ENCODE measurements at places on chromosomes 3 and 15. TPM values are rescaled to one million over a fixed set of nuclear protein-coding genes. Genes with fewer than 3 reads are reported as not detected.

DNA sequence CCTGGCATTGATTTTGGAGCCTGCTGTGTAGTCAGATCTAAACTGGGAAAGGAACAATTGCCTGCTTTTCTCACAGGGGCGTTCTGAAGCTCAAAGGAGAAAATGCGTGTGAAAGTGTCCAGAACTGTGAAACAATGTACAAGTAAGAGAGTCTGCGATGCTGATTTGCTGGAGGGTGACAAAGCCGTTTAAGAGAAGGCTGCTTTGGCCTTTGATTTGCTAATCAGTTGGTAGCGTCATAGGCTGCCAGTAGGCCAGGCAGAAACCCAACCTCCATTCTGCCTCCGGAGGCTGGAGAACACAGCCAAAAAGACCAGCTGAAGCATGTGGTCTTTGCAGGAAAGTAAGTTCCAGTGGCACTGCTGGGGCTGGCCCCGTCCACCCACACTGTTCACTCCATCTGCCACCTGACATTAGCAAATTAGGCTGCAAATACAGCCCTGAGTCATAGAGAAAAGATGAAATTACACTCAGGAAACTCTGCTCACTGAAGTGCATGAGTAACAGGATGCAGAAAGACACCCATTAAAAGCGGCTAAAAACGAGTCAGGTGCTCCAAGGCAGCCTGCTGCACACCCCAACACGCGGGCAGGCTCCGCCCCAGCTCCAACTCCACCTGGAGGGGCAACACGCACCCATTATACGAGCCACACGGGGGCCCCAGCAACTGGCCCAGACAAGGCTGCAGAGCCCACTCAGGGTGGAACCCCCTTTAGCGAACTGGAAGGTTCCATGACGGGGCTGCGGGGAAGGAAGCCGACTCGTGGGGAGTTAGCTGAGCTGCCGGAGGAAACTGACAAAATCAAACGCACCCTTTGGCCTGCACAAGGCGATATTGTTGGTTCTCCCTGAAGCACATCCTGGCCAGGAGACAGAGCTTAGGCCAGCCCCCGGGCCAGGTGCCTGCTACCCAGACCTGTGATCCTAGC lies 31.6 kb downstream of the ZDHHC19 start:
- no peaks in the 10 kb centered on the region for H3K36me3 ChIP-seq
- no peak for DNase-seq
- no peak overlapping the region for H3K4me3 ChIP-seq
- H3K27ac ChIP-seq, result no peak overlapping the region
- no peaks in the 10 kb centered on the region for H3K27me3 ChIP-seq

The RTP1 gene
- not detected for total RNA-seq

DNA sequence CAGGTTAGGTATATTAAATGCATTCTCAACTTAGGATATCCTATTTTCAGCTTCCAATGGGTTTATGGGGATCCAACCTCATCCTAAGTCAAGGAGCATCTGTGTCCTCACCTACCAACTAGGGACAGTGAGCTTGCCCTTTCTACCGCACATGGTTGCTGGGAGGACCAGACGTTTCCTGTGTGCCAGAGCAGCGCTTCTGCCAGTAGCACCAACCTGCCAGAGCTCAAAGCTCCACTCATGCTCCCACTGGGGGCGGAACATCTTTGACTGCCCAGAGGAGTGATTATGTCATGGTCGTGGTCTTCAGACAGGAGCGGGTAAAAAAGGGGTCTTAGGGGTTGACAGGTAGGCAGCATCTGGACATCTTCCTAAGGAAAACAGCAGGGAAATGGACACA lies 24.7 kb downstream of the XPC start:
- H3K36me3 ChIP-seq, result no peaks in the 10 kb centered on the region
- no peak for DNase-seq
- no peak overlapping the region for H3K27ac ChIP-seq
- H3K4me1 ChIP-seq, result no peaks in the 10 kb centered on the region

The GPR149 gene
- not detected for total RNA-seq

GRCh38 chr15:81433462-81433861 lies 59.4 kb upstream of the TMC3 start:
- H3K4me1 ChIP-seq, result no peaks in the 10 kb centered on the region
- no peaks in the 10 kb centered on the region for H3K27me3 ChIP-seq
- H3K27ac ChIP-seq, result no peak overlapping the region
- no peak for DNase-seq
- H3K36me3 ChIP-seq, result no peaks in the 10 kb centered on the region
- H3K4me3 ChIP-seq, result no peak overlapping the region

DNA sequence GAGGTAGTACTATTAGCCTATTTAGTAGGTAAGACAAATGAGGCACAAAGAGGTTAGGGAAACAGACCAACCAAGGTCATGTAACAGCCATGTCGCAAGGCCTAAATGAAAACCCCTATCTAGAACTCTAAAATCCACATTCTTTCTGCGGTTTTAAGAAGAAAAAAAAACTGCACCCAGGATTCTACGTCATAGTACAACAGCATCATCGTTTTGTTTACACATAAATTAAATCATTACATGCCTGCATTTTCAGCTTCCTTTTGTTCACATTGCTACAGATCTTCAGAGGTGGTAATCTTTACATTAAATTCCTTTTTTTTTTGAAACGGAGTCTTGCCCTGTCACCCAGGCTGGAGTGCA lies 548 bp upstream of the PSMD6 start:
- peaks cover 5% of the 10 kb centered on the region for H3K4me1 ChIP-seq
- no peak overlapping the region for H3K4me3 ChIP-seq
- no peak overlapping the region for H3K27ac ChIP-seq
- no peaks in the 10 kb centered on the region for H3K27me3 ChIP-seq
- no peaks in the 10 kb centered on the region for H3K36me3 ChIP-seq

DNA sequence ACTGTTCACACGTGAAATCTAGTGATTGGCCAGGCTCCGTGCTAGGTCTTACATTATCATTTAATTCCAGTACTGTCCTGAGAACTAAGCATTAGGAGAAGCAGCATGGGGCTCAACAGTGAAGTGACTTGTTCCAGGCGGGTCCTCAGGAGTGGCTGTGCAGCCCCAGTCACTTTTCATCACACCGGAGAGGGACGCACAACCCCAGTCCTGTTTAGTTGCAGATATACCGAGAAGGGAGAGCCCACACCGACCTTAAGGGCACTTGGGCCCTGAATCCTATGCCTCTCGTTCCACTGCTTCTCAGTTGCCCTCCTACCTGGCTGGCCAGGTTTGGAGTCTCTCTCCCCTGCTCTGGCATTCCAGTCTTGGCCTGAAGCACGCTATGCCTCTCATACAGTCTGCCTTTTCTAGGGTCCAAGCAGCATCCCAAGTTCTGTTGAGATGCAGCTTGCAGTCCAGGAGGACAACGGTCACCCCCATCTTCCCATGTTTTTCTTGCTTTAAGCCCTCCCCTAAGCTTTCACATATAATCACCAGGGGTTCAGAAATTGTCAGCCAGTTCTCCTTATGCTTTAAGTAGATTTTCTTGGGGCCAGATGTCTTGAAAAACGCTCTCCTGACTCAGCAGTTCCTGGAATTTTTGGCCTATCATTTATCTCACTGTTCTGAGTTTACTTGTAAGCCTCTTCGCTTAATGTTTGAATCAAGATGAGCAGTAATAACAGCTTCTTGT lies 10.1 kb downstream of the FAM131A start:
- H3K4me3 ChIP-seq, result no peak overlapping the region
- H3K36me3 ChIP-seq, result no peaks in the 10 kb centered on the region
- H3K27me3 ChIP-seq, result no peaks in the 10 kb centered on the region
- peaks cover 12% of the 10 kb centered on the region for H3K4me1 ChIP-seq
- no peak overlapping the region for H3K27ac ChIP-seq
- no peak for DNase-seq

GRCh38 chr3:79597709-79598108 lies 170.1 kb downstream of the ROBO1 start:
- H3K27me3 ChIP-seq, result no peaks in the 10 kb centered on the region
- H3K4me3 ChIP-seq, result no peak overlapping the region
- H3K36me3 ChIP-seq, result no peaks in the 10 kb centered on the region
- no peak for DNase-seq
- no peaks in the 10 kb centered on the region for H3K4me1 ChIP-seq
- no peak overlapping the region for H3K27ac ChIP-seq

The NSUN3 gene
- 14.9 TPM for total RNA-seq

- H3K36me3 ChIP-seq, result no peaks in the 10 kb centered on the region
- no peak overlapping the region for H3K4me3 ChIP-seq
- no peak for DNase-seq
- H3K4me1 ChIP-seq, result no peaks in the 10 kb centered on the region
- H3K27me3 ChIP-seq, result no peaks in the 10 kb centered on the region
These were observed 287.8 kb downstream of the CHL1 start for GRCh38 chr3:484341-484740.

DNA sequence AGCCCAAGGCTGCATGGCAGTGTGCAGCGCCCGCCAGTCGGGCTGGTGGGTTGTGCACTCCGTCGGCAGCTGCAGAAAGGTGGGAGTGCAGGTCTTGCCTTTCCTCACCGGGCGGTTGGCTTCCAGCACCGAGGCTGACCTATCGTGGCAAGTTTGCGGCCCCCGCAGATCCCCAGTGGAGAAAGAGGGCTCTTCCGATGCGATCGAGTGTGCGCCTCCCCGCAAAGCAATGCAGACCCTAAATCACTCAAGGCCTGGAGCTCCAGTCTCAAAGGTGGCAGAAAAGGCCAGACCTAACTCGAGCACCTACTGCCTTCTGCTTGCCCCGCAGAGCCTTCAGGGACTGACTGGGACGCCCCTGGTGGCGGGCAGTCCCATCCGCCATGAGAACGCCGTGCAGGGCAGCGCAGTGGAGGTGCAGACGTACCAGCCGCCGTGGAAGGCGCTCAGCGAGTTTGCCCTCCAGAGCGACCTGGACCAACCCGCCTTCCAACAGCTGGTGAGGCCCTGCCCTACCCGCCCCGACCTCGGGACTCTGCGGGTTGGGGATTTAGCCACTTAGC lies 4.3 kb downstream of the ISL2 start:
- DNase-seq, result no peak
- H3K27me3 ChIP-seq, result peaks cover 31% of the 10 kb centered on the region
- H3K4me3 ChIP-seq, result no peak overlapping the region
- no peak overlapping the region for H3K27ac ChIP-seq
- no peaks in the 10 kb centered on the region for H3K36me3 ChIP-seq
- peaks cover 17% of the 10 kb centered on the region for H3K4me1 ChIP-seq

The CAV3 gene
- not detected for total RNA-seq

DNA sequence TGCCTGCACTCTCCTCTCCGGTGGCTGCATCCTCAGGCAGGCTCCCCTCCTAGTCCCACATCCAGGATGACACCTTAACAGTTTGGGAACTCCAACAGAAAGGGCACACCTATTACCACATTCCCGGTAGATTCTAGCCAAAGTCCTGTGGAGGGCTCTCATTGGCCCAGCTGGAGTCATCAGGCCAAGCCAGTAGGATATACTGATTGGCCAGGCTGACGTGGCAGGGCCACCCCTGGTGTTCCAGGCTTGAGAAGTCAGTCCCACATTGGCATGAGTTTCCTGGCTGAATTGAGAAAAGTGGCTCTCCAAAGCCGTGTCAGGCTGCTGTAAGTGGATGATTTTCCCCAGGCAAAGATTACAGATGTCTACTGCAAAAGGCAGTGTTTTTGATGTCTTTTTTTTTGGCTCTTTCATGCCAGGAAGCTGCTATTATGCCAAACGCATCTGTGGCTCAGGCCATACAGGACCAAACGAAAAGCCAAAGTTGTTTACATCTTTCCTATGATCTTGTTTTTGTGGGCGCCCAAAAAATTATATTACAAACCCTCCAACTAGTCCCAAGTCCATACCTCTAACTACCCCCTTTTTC lies 6.6 kb upstream of the BLM start:
- no peaks in the 10 kb centered on the region for H3K4me1 ChIP-seq
- no peak for DNase-seq
- H3K27me3 ChIP-seq, result no peaks in the 10 kb centered on the region
- no peak overlapping the region for H3K27ac ChIP-seq

GRCh38 chr15:35928847-35929246 lies 382.9 kb upstream of the DPH6 start:
- no peaks in the 10 kb centered on the region for H3K27me3 ChIP-seq
- H3K36me3 ChIP-seq, result no peaks in the 10 kb centered on the region
- no peak overlapping the region for H3K27ac ChIP-seq
- no peak overlapping the region for H3K4me3 ChIP-seq
- no peaks in the 10 kb centered on the region for H3K4me1 ChIP-seq

DNA sequence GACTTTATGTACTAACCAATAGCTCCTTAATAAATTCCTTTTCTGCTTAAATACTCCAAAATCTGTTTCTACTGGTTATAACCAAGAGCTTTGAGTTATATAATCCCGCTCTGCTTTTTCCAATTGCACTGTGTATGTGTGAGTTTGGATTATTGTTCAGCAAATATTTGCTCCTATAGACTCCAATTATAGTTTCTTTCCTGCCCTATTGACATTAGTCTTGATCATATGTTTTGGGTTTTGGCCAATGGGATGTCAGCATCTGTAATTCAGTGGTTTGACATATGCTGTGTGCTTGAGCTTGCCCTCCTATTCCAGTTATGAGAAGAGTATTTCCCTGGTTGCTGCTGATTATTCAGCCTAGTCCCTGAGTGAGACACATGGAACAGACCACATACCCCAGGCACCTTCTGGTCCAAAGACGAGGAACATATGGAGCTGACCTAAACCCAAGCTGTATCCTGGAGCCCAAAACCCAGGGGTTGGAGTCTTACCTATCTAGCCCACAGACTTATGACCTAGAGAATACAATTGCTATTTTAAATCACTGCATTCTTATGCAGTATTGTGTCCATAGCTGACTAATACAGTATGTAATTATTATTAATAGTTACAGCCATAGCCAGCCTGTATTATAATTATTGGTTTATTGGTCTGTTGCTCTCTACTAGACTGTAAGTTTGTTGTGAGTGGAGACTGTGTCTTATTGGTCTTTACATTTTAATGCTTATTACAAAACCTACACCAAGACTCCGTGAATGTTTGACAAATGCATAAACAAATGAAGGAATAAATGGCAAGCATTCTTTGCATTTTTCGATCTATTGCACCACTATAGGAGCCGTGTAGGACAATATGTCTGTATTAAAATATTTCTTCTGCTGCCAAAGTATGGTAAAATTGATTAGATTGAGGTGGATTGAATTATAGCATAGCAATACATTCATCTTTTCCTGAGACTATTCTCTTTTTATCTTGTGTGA lies 11.7 kb upstream of the ZNF280D start:
- no peak for DNase-seq
- H3K4me1 ChIP-seq, result no peaks in the 10 kb centered on the region
- no peaks in the 10 kb centered on the region for H3K36me3 ChIP-seq
- H3K4me3 ChIP-seq, result no peak overlapping the region
- no peaks in the 10 kb centered on the region for H3K27me3 ChIP-seq
- no peak overlapping the region for H3K27ac ChIP-seq

The THSD4 gene
- total RNA-seq, result 3.2 TPM

- H3K4me1 ChIP-seq, result no peaks in the 10 kb centered on the region
- DNase-seq, result no peak
- H3K27ac ChIP-seq, result no peak overlapping the region
- H3K36me3 ChIP-seq, result no peaks in the 10 kb centered on the region
- H3K27me3 ChIP-seq, result no peaks in the 10 kb centered on the region
These were observed 11.1 kb upstream of the ZNF620 start for GRCh38 chr3:40494698-40495097.

The CCDC33 gene
- total RNA-seq, result not detected

The SLC28A1 gene
- total RNA-seq, result 0.15 TPM

- H3K27me3 ChIP-seq, result no peaks in the 10 kb centered on the region
- no peak overlapping the region for H3K4me3 ChIP-seq
- H3K4me1 ChIP-seq, result no peaks in the 10 kb centered on the region
These were observed 41.8 kb downstream of the IQCB1 start for GRCh38 chr3:121793078-121793477.

Data from ovary (tissue), 10 donors.